Muscle of arm (tissue), 14 donors: ENCODE measurements at places on chromosomes 3 and 15.
A peak's percentile ranks its signal among the peaks of the same experiment; 100 is the strongest.

DNA sequence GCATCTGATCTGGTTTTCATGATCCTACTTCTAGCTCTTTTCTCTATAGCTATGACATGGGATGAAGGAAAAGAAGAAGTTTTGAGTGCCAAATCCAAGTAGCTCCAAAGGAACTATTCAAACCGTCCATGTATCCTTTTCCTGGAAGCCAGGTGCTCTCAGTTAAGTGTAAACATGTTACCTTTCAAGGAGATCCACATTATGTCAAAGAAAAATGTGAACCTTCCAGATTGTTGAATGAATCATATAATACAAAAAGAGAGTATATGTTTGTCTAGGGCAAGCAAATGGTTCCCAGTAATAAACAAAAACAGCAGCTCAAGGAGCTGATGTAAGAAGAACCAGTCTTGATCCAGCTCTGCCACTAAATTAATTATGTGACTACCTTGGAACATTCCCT lies 534.9 kb downstream of the MAGI1 start:
- DNase-seq, result no peak

- DNase-seq, result no peak
Observed at GRCh38 chr15:38391191-38391590, 62.7 kb upstream of the FAM98B start.

DNA sequence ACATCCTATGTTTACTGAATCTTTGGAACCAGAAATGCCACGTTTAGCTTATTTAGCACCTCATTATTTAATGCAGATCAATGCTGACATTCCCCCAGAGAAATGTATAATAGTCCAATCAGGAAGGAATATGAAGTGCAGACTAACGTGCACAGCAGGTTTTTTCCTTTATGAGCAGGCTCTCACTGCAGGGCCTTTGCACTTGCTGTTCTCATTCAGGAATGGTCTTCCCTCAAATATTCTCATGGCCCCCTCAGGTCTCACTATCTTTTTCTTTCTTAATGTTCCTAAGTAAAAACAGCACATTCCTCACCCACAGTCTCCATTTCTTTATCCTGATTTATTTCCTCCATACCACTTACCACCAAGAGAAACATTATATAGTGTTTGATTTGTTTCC lies 174.6 kb downstream of the FOXP1 start:
- DNase-seq, result no peak

- peak; percentile 90 for DNase-seq
Observed at GRCh38 chr3:113211330-113212149, at the start of gene BOC. Gene BOC, plus strand, starts transcription at chr3:113211557. Its CDS starts 38,246 bp downstream, at chr3:113249803.

GRCh38 chr3:99868311-99868646 lies 50.6 kb downstream of the CMSS1 start:
- DNase-seq, result no peak

DNA sequence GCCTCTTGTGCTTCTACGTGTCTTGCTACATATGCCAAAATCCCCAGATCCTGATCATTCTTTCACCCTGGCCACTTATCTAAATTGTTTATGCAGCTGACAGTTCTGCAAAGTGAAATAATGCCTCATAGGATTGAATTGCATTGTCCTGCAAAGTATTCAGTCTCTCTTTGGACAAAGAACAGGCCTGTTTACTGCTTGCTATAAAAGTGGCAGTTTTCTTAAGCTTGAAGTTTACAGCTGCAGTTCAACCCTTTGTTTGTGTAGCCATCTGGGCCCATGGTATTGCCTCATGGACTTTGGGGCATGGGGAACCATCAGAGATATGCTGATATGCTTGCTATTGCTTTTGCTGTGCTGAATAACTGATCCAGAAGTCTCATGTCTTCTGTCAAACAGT lies 523.2 kb downstream of the OTOL1 start:
- DNase-seq, result no peak

GRCh38 chr3:143979813-143980212 lies 8.2 kb downstream of the DIPK2A start:
- peak; percentile 7 for DNase-seq
